Coronary artery (tissue), 2 donors: ENCODE measurements at places on chromosomes 2 and 18.

DNA sequence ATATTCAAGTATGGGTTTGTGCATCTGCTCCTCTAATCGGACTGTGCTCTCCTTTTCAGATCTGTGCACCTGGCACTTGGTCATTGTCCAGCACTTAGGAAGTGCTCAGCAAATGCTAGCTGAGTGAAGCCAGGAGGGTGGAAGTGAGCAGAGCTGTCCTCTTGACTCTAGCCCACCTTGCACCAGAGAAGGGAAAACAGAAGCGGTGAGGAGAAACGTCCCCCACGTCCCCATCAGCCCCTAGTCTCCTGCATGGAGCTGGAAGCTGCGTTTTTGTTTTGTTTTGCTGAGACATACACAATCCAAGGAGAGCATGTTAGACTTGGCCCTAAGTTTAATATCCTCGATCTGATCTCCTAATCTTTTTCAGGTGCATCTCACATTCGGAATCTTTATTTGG, 73.6 kb downstream of the EN1 start:
- no peak for DNase-seq

- DNase-seq = no peak
Measured at GRCh38 chr2:71556692-71557250, 103.4 kb downstream of the DYSF start.

DNA sequence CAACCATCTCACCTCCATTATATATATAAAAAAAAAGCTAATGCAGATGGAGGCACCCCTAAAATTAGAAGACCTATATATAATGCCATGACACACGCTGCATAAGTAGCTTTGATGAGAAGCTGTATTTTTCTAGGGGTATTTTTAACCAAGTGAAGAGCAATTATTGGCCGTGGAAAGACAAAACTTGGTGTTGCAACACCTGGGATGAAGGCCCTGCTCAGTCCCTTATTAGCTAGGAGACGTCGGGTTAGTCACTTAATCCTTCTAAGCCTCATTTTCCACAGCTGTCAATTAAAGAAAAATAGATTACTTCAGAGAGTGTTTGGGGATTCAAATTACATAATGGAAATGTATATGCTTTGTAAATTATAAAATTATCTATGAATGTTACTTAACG, 63.0 kb downstream of the WDR75 start:
- DNase-seq = no peak

DNA sequence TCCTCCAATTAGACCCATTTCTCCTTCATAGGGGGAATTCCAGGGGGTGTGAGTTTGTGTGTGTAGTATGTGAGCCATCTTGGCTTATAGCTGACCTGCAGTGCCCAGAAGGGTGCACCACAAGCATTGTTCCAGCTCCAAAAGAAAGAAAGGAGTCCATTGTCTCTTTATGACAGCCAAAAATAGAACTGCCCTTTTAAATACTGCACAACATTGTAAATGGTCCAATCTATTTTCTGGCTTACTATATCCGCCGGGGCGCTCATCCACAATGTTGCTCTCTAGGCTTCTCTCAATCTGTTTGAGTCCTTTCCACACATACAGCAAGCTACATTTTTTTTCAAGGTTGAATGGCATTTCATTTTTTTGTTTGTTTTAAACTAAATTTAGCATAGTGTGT, 517.5 kb downstream of the STK39 start:
- no peak for DNase-seq

DNA sequence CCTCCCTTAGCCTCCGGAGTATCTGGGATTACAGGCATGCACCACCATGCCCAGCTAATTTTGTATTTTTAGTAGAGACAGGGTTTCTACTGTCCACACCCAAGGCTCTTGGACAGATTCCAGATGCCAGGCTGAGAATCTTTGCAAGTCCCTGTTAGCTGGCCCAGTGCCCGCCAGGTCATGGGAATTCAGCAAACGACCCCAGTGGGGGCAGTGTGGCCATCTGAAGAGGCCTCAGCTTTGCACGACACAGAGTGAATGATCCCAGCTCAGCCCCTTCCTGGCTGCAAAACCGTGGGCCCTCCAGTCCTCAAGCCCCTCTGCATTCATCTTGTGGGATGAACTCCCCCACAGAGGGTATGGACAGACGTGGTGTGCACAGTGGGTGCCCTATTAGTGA, 179.5 kb upstream of the ID2 start:
- DNase-seq = no peak

DNA sequence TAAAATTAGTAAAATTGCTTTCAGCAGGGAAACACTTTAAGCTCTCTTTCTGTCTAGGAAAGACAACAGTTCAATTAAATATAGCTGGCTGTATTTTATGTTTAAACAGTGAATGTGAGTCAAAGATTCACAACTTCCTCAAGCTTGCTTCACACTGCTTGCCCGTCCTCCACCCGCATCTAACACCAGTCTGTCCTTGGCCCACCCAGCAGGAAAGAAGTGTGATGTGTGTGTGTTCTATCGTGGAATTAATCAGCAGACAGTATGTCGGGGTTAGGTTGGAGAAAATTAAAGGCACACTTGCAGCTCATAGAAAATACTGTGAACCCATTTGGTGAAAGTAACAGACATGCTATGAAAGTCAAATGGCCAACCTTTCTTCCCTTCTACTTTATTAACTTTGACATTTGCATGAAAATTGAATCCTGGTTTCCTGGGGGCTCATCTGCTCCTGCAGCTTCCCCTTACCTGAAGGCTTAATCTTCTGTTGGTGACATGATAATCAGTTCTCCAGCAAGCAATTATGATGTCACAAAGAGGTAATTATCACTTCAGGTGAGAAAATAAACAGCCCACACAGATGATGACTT, 182.0 kb downstream of the UXS1 start:
- DNase-seq = no peak

GRCh38 chr2:71712158-71712818, 258.9 kb downstream of the DYSF start:
- DNase-seq = no peak

DNA sequence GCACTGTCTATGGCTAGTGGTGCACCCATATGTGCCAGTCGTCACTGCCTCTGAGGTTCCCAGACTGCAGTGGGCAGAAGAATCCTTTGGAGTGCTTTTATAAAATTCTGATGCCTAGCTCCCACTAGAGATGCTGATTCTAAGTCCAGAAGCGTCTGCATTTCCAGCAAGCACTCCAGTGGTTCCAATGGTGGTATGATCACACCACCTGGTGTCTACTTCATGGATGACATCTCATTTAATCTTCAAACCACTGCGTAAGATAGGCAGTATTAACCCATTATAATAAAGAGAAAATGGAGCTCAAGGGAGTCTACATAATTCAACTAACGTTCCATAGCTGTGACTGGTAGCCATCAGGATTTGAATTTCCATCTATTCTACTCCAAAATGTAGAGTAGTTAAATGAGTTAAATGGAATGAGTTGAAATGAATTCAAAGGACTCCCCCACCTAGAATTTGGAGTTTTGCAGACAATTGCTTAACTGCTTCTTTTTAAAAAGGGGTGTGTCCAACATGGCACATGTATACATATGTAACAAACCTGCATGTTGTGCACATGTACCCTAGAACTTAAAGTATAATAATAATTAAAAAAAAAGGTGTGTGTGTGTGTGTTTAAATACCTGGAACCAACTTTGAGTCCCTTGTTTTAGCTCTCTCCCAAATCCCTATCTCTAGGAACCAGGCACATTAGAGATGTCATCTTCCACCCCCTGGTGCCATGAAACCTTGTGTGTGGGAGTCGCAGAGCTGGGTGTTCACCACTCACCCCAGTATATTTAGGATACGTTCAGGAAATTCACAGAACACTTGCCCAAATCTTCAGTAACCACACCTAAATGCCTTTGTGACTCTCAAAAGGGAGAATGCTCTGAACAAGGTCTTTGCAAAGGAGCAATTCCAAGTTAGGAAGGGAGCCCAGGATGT, 14.1 kb downstream of the LAMA3 start:
- DNase-seq = peak; percentile 33

DNA sequence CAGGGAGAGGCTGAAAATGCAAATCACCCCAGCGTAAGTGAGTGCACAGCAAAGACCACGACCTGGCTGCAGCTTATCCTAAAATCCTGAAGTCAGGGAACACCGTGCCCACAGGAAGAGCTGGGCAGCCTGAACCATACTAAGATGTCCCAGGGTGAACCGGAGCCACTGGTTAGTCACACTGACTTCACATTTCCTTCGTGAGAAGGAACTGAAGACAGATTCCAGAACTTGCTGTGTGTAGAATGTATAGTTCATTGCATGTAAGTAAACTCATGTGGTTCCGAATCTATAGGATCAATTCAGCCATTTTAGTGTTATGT, 84.6 kb upstream of the NDUFV2 start:
- no peak for DNase-seq

GRCh38 chr18:63078471-63078870, 241.1 kb downstream of the BCL2 start:
- DNase-seq = no peak

- DNase-seq = no peak
Measured at GRCh38 chr2:178191004-178191508, 3.3 kb upstream of the OSBPL6 start.

DNA sequence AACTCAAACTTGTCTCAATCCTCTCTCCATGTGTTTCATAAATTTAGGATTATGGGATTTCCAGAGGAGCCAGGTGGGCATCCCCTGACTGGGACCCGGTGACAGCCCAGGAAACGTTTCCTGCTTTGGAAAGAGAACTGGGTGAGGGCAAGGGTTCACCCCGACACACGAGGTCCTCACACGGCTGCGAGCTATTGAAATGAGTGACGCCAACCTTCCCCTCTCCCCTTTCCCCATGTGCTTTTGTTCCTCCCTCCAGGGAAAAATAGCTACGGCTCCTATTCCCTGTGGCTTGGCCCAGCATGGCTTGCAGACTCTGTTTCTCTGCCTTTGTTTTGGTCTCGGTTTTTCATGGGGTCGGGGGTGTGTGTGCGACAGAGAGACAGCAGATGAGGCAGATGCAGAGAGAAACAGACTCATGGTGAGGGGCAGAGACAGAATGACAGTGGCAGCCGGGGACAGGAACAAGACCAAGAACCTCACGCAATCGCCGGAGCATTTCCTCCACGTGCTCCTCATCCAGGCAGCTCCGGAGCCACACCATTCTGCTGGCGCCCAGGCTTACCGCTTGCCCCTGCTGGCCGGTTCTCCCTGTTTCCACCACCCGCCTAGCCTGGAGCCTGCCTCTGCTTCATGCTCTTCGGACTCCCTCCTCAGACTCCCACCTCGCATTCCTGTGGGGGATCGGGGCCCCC, 238.5 kb downstream of the DYSF start:
- DNase-seq = no peak

DNA sequence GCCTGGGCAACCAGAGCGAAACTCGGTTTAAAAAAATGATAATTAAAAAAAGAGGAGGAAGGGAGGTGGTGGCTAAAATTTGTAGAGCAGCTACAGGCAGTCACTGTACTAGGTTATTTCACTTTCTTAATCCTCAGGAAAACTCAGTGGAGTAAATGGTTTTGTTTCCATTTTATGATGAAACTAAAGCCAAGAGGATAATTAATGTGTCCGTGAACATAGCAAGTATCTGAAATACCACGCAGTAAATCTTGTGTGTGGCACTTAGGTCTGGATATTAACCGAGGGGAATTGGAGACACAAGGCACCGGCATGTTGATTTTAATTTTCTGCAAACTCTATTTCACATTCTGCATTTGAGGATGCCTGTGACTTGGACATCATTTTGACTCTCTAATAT, 14.5 kb downstream of the SH3BP4 start:
- no peak for DNase-seq

GRCh38 chr2:64212346-64212745, 68.1 kb upstream of the PELI1 start:
- DNase-seq = no peak

GRCh38 chr2:203501873-203502272, 33.2 kb downstream of the RAPH1 start:
- no peak for DNase-seq

DNA sequence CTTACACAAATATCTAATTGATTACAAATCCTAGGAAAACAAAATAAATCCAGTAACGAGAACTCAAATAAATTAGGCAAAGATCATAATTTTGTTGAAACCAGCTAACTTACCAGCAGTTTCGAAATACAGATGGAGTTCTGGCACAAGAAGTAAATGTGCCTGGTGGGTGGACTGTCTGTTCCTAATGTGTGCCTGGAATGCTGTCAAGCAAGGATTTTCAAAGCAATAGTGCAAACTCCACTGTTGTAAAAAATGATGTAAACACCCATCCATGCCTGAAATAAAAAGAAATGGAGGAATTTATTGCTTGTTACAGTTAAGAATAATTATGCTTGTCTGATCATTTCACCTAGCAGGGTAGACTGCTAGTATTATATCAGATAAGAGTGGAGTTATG, 423.9 kb upstream of the MAP2 start:
- DNase-seq = no peak

DNA sequence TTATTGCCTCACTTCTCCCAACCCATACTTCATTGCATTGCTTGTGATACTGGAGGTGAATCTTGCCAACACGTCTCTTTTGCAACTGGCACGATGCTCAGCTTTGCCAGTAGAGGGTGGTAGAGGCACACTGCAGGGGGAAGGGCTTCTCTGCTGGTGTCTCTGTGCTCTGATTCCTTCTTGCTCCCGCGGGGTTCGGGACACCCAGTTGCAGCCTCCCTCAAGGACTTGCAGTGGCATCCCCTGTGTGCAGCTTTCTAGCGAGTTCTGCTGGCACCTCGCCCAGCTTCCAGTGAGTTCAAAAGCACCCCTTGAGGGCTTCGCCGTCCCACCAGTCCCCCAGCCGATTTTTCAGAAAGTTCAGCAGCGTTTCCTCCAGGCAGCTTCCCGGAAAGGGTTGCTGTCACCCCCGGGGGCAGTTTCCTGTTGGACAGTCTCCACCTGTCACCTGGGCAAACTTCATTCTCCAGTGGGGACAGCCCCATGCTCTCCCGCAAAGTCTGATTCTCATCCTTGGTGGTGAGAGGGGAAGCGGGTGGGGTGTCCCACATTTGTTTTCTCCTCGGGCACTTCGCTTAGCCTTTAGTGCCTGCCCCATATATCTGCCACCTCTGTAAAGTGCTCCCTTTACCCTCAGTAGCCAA, 35.4 kb upstream of the EN1 start:
- DNase-seq = no peak

GRCh38 chr2:169961911-169962310, 134.7 kb downstream of the UBR3 start:
- no peak for DNase-seq
